ENCODE measurements at places on chromosomes 12 and 14. TPM values are rescaled to one million over a fixed set of nuclear protein-coding genes. Genes with fewer than 3 reads are reported as not detected.
A peak's percentile ranks its signal among the peaks of the same experiment; 100 is the strongest.

- H3K27me3 ChIP-seq, result no peaks in the 10 kb centered on the region
- peaks cover 2% of the 10 kb centered on the region for H3K36me3 ChIP-seq
- H3K4me1 ChIP-seq, result no peaks in the 10 kb centered on the region
- H3K27ac ChIP-seq, result no peak overlapping the region
- no peak for DNase-seq
Observed at GRCh38 chr14:93263416-93263815, 56.4 kb downstream of the UBR7 start.

DNA sequence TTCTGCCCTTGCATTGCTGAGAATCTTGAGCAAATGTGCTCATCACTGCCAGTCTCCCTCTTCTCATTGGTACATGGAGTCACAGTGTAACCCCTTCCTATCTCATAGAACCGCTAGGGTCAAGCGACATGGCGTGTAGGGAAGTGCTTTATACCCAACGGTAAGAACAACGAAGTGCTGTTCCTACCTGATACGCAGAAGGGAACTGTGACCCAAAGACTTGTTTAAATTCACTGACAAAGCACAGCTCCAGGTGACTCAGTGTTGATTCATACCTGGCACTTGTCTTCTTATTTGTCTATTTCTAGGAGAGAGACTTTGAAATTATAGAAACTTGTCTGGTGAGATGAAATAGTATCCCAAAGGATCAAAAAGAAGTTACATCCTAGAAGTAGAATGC is 53.7 kb downstream of the FBXL14 start:
- peak; percentile 52 for DNase-seq
- H3K4me1 ChIP-seq, result peaks cover 5% of the 10 kb centered on the region
- no peaks in the 10 kb centered on the region for H3K27me3 ChIP-seq
- 0 out of 2 replicates have a peak overlapping the region, but pooled peaks have one; percentile 34 for H3K27ac ChIP-seq
- no peaks in the 10 kb centered on the region for H3K36me3 ChIP-seq

GRCh38 chr14:23641915-23642588 is 5.9 kb downstream of the DHRS2 start:
- H3K36me3 ChIP-seq, result no peaks in the 10 kb centered on the region
- DNase-seq, result no peak
- no peaks in the 10 kb centered on the region for H3K4me1 ChIP-seq
- no peaks in the 10 kb centered on the region for H3K27me3 ChIP-seq

DNA sequence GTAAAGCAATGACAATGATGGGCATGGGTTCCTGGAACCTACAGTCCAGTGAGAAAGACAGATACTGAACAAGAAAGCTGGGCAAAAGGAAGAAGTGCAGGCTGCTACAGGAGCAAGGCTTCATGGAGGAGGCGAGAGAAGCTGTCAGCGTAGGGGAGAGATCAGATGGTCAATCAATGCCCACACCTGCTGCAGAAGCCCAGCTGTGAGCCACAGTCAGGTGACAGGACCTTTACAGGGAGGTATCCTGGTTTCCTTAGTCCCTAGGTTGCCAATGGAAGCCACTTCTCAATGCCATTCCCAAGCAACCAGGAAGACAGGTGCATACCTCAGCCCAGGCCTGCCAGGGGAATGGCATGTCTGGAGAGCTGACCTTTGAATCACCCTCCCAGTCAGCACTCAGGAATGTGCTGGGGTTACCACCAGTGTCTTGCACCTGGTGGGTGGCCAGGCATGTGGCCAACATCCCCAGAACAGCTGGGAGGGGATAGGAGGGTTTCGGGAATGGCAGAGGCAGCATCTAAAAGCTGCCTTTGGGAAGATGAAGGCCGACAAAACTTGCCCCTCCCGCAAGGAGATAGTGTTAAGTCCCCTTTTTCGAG is 170.3 kb downstream of the TTC7B start:
- no peak overlapping the region for H3K4me3 ChIP-seq
- no peak overlapping the region for H3K27ac ChIP-seq
- DNase-seq, result no peak
- no peaks in the 10 kb centered on the region for H3K4me1 ChIP-seq
- H3K36me3 ChIP-seq, result no peaks in the 10 kb centered on the region

DNA sequence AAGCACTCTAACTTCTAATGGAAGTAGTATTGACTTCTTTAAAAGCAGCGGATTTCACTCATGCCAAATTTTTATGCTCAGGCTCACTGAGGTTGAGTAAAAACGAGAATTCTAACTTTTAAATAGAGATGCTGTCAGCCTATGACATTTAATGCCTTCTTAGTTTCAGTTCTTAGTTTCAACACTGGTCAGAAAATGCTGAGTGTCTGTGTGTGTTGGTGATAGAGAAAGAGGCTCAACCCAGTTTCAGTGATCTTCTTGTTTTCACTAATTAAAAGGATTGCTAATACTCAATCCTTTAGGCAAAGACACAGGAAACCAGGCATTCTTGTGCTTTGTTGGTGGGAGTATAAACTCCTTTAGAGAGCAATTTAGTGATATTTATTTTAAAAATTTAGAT is 31.0 kb downstream of the PEBP1 start:
- H3K36me3 ChIP-seq, result peaks cover 6% of the 10 kb centered on the region
- DNase-seq, result no peak
- H3K4me1 ChIP-seq, result no peaks in the 10 kb centered on the region
- H3K27ac ChIP-seq, result no peak overlapping the region
- no peak overlapping the region for H3K4me3 ChIP-seq

DNA sequence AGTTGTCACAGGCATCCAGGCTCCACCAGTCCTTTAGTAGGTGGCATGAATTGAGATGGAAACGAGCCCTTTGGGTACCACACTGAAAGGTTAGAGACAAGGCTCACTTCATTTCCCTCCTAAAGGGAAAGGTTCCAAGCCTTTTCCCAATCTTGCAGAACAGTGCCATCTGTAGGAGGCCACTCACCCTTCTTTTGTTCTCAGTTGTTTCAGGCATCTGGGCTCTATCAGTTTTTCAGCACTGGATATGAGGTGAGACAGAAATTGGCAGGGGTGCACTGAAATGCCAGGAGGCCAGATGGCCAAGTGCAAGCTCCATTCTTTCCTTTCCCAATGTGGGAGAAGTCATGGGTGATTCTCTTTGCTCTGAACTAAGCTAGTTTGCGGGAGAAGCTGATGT is 15.2 kb downstream of the FBXO33 start:
- no peaks in the 10 kb centered on the region for H3K4me1 ChIP-seq
- H3K36me3 ChIP-seq, result no peaks in the 10 kb centered on the region
- no peak overlapping the region for H3K4me3 ChIP-seq

- peaks cover 7% of the 10 kb centered on the region for H3K4me1 ChIP-seq
- DNase-seq, result no peak
- no peak overlapping the region for H3K4me3 ChIP-seq
Observed at GRCh38 chr12:31034372-31034771, 39.3 kb upstream of the DDX11 start.

DNA sequence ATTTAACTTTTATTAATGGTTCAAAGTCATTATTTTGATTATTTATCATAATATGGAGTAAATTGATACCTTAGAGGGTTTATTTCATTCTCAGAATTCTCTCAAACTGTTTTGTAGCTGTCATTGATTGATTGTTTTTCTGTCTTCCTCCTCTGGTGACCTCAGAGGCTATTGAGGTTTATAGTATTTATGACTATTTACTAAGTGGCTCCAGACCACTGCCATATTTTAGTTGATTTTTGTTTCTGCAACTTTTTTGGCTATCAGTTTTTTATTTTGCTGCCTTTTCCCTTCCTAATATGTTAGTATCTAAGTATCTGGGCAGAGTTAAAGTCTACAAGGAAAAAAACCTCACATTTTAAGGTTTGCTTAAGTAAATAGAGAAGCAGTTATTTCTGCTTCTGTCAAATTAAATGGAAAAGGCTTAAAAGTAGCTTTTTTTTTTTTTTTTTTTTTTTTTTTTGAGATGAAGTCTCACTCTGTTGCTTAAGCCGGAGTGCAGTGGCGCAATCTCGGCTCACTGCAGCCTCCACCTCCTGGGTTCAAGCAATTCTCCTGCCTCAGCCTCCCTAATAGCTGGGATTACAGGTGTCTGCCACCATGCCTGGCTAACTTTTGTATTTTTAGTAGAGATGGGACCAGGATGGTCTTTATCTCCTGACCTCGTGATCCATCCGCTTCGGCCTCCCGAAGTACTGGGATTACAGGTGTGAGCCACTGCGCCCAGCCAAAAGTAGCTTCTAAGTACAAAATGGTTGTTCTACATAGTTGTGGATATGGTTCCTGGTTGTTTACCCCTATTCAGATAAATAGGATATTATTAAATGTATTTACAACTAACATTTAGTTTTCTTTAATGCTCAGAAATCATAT is 8.2 kb downstream of the MDM2 start:
- no peak for DNase-seq
- H3K27ac ChIP-seq, result no peak overlapping the region
- no peak overlapping the region for H3K4me3 ChIP-seq
- no peaks in the 10 kb centered on the region for H3K27me3 ChIP-seq
- H3K36me3 ChIP-seq, result peaks cover 61% of the 10 kb centered on the region
- H3K4me1 ChIP-seq, result peaks cover 8% of the 10 kb centered on the region

- H3K27ac ChIP-seq, result no peak overlapping the region
- no peak for DNase-seq
- H3K4me3 ChIP-seq, result no peak overlapping the region
- H3K4me1 ChIP-seq, result no peaks in the 10 kb centered on the region
Observed at GRCh38 chr14:89504602-89505313, 87.7 kb upstream of the FOXN3 start.

DNA sequence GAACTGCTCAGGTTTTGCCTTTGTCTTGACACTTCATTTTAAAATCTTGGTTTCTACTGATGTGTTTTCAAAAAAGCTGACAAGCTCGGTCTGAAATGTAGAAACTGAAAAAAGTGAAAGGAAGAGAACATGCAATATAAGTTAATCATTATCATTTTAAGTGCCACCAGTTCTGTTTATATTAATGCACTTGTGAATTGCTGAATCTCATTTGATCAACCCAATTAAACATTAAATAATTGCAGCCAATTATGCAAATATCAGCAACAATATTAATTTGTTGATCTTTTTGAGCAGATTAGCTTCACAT is 133.8 kb downstream of the BCAT1 start:
- no peaks in the 10 kb centered on the region for H3K27me3 ChIP-seq
- no peaks in the 10 kb centered on the region for H3K4me1 ChIP-seq
- no peaks in the 10 kb centered on the region for H3K36me3 ChIP-seq
- H3K27ac ChIP-seq, result no peak overlapping the region
- DNase-seq, result no peak

GRCh38 chr12:99985129-99985570 is 414 bp upstream of the ANKS1B start:
- no peaks in the 10 kb centered on the region for H3K36me3 ChIP-seq
- H3K4me1 ChIP-seq, result peaks cover 11% of the 10 kb centered on the region
- DNase-seq, result no peak
- peak overlapping the region; percentile 81 for H3K27ac ChIP-seq

GRCh38 chr12:84198294-84198946 is 714.2 kb downstream of the SLC6A15 start:
- H3K36me3 ChIP-seq, result no peaks in the 10 kb centered on the region
- H3K27ac ChIP-seq, result no peak overlapping the region

GRCh38 chr12:80359703-80360102 is 84.3 kb upstream of the PTPRQ start:
- H3K27ac ChIP-seq, result no peak overlapping the region
- DNase-seq, result no peak
- H3K4me3 ChIP-seq, result no peak overlapping the region
- H3K4me1 ChIP-seq, result no peaks in the 10 kb centered on the region
- H3K36me3 ChIP-seq, result no peaks in the 10 kb centered on the region

Gene AQP6
- 0.31 TPM for total RNA-seq

Gene SLCO1C1
- total RNA-seq, result not detected

Gene CELA1
- total RNA-seq, result not detected

Gene DUSP6
- 20.3 TPM for total RNA-seq

Data from Panc1 (cell line).